Jurkat, Clone E6-1 (cell line): ENCODE measurements at places on chromosomes 2 and 18.

DNA sequence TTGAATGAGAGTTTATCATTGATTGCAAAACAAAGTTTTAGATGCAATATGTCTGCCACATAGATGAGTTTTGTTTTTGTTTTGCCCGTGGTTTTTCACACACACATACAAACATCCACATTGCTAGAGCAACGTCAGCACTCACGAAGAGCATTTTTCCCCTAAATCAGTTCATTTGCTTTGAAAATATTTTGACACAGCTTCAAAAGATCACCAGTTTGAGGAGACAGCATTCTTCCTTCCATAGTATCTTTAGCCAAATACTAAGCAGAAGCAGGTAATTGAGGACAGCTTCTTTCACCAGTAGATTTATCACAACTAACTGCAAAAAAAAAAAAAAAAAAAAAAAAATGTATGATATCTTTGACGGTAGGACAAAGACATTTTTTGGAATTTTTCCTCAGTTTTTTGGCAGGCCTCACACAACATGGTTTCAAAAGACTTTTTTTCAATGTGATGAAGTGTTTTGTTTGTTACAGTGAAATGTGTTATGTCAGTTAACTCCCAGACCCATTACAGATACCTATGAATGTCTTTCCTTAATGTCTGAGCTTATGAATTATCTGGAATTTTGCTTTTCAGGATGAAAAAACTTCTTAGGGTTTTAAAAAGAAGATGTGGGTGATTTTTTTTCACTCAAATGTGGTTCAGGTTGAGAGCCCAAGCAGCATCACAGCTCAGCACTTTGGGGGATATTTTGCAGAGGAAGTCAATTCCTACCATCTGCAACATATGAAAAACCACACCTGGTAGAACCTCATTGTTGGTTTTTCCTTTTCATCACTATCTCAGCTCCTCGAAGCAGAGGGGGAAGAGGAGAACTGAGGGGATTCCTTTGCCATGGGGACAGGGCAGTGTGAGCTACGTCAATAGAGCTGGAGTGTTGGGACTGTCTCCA lies 31.6 kb downstream of the AOX1 start:
- DNase-seq, result peak; percentile 72

DNA sequence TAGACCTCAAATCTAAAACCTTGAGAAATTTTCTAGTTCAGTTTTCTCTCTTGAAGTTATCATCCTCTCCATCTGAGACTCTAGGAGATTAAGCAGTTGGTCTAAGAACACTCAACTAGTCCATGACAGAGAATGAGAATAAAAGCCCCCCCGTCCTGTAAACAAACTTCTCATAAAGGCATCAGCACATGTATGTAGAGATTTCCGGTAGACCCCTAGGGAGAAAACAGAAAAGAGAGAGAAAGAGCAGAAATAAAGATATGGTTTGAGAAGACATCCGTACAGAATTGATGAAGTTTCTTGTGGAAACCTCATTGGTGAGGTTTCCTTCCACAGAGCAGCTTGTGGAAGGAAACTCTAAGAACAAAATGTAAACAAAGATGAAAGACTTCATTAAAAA lies 3.2 kb upstream of the GPR155 start:
- DNase-seq, result peak; percentile 60

DNA sequence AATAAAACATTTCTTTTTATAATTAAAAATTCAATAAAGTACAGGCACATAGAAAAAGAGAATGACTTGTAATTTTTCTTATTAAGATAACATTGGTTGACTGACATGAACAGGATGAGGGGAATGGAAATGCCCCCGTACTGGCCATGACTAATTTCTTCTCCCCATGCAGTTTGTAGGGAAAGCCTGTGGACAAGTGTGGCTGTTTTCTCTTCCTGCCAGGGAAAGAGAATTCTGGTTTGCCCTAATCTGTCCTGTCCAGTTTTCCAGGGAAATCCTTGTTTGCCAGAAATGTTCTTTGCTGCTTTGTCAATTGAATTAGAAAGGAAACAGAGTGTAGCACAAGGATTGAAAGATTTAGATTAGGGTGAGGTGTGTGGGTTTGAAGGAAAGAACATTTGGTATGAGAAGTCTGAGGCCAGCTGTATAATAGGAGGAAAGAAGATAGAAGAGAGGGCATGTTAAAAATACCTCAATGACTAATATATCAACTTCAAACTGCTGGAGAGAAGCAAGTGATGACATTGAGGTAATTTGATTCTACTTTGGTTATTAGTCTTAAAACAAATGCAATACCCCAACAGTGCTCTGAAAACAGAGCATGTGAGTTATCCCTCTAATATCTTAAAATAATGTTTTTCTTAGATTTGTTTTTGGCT lies 593.9 kb upstream of the ZNF804A start:
- DNase-seq, result no peak

GRCh38 chr18:13377496-13377895 lies 158.9 kb downstream of the LDLRAD4 start:
- DNase-seq, result no peak

DNA sequence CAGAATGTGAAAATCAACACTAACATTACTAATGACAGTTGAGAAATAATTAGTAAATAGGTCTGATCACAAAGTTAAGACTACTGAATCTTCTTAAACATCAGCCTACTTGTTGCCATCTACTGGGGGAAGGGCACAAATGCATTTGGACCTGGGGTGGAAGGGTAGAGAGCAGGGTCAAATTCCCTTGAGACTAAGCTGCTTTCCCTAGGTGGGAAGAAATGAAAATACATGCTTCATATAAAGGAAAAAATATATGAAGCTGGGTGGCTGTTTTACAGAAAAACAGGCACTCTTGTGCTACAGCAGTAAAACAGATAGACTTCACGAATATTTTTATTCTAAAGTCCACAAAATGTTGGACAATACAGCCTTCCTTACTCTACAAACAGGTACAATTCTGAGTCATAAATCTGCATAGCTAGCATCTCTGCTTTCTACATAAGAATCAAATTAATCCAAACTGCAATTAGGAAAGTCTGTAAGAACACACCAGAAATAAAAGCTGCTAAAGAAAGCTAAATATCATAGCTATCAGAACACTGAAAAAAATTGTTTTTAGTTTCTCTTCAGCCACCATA lies 10.9 kb downstream of the TRIP12 start:
- DNase-seq, result no peak

- no peak for DNase-seq
These were observed 45.9 kb downstream of the FBLN7 start for GRCh38 chr2:112184121-112184520.

DNA sequence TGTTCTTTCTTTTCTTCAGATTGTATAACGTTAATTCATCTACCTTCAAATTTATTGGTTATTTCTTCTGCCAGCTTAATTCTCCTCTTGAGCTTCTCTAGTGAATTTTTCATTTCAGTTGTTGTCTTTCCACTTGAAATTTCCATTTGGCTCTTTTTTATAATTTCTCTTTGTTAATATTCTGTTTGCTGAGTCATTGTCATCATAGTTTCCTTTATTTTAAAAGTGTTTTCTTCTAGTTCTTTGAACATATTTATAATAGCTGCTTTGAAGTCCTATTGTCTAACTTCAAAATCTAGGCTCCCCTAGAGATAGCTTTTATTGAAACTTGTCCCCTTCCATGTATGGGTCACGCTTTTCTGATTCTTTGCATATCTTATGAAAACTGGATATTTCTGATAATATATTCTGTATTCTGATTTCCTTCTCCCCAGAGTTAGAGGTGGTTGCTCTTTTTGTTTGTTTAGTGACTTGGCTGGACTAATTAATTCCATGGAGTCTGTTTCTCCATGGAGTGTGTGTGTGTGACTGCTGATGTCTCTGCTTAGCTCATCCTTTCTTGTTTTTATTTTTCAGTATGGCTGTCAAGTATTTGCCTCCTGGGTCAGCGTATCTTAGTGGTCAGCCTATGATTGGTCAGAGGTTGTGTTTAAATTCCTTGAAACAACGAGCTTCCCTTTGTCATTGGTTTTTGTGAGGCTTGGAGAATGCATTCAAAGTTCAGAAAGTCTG lies 47.6 kb downstream of the DIS3L2 start:
- DNase-seq, result no peak

GRCh38 chr2:236659758-236660150 lies 90.1 kb downstream of the ACKR3 start:
- no peak for DNase-seq

- no peak for DNase-seq
These were observed 47.1 kb downstream of the NEDD4L start for GRCh38 chr18:58091099-58091611.

GRCh38 chr2:238582159-238582558 lies 155.4 kb downstream of the ASB1 start:
- DNase-seq, result no peak

- DNase-seq, result no peak
These were observed 103.8 kb upstream of the ALKAL2 start for GRCh38 chr2:391696-392095.

- DNase-seq, result peak; percentile 23
These were observed 63.7 kb upstream of the DNAJC10 start for GRCh38 chr2:182652326-182652725.

DNA sequence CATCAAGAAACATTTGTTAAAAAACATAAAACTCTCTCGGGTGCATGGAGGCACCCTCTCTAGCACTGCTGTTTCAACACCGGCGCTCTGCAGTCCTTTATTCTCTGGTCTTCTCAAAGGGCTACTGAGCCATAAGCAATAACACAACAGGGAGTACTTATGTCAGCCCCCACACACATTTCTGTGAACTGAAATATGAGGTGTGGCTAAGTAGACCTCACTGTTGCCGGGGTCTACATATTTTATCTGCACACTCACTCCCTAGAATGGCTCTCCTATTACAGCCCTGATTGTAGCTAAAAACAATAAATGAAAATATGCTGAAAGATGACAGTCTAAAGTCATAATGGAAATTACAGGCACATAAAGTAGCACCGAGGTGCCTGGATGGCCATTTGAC lies 235.1 kb downstream of the GRB14 start:
- no peak for DNase-seq

DNA sequence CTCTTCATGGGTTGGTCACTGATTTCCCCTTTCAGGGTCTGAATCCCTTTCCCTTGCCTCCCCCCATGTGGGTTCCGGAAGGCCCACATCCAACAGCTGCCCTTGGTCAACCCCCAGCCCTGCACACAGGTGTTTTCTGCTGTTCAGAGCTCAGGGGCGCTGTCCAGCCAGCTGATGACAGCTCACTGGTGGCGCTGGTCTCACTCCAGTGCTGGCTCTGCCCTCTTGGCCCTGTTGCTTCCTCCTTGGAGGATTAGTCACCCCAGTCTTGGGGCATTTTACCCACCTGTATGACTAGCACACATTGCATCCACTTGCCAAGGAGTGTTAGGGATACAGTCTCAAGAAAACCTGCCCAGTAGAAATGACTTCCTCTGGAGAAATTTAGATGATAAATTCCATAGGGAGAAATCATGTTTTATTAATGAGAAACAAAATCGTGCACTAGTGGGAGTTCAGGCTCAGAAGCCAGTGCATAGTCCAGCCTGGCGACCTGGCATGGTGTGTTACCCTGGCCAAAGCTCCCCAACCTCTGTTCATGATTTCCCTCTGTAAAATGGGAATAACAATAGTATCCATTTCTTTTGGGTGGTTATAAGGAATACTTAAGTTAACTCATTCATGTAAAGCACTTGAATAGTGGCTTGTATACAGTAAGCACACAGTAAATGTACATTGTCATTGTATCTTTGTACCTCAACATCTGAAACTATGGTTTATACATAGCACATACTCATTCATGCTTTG lies 21.6 kb downstream of the CRIM1 start:
- DNase-seq, result no peak
